ENCODE measurements at places on chromosomes 6 and 20.
A peak's percentile ranks its signal among the peaks of the same experiment; 100 is the strongest.

DNA sequence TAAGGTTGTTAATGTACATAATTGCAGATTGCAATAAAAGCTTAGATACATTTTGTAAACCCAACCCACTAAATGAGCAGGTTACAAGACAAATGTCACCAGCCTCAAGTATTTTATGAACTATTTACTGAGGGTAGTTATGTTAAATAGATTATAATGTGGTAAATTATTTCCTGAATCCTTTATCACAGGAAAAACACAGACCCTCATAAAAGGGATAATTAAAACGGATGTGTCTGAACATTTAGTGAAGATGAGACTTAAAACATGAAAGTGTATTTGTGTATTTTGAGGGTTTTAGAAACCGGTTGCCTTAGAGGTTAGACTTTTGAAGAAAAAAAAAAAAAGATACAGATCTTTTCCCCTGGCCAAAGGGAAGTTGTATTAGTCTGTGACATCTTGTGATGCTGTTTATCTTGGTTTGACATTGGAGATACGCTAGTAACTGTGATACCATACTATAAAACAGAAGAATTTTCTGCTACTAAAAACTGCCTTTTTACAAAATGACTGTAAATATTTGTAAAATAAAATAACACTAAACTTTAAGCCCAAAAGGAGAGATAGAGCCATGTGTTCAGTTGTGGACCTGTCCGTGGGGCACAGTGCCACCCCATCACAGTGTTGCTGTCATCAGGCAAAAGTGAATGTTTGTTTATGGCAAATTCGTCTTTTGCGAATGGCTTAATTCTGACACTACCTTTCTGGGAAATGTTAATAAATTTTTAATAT is 9.7 kb downstream of the DYNLT1 start:
- no peak for DNase-seq

GRCh38 chr6:125639466-125640020 is 109.9 kb upstream of the HEY2 start:
- no peak for DNase-seq

DNA sequence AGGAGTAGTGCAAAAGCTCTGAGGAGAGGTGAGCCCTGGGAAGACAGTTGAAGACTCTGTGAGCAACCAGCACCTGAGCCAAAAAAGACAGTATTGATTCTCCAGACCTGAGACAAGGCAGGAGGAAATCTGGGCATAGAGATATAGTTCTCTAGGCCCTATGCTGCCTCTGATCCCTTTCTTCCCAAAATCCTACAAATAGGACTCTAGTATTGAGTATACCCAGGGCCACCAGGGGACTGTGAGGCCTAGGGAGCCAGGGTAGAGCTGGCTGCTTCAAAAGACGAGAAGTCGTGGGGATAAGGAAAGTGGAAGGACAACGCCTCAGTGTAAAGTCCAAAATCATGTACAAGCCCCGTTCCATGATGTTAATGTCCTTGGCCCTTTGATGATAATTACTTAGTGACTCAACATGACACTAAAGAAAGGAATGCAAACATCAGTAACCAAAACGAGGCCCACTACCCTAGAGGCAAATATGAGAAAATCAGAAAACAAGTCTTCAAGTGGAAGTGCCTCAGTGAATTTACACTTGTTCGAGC is 197.3 kb upstream of the PROKR2 start:
- DNase-seq = no peak

DNA sequence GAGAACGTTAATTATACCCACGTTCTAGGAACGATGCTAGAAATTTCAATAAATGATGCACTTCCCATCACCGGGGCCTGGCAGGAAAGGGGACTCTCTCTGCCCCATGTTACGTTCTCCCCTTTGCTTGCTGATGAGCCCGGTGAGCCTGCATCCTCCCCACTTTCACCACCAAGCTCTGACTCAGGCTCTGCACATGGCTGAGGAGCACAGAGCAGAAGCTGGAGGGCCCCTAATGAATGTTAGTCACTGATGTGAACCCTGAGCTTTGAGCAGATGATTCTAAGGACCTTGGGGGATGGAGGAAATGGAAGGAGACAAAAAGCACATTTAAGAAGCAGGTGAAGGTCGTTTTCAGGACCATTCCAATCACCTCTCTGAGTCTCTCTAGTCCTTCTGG is 468.2 kb upstream of the ARID1B start:
- no peak for DNase-seq

DNA sequence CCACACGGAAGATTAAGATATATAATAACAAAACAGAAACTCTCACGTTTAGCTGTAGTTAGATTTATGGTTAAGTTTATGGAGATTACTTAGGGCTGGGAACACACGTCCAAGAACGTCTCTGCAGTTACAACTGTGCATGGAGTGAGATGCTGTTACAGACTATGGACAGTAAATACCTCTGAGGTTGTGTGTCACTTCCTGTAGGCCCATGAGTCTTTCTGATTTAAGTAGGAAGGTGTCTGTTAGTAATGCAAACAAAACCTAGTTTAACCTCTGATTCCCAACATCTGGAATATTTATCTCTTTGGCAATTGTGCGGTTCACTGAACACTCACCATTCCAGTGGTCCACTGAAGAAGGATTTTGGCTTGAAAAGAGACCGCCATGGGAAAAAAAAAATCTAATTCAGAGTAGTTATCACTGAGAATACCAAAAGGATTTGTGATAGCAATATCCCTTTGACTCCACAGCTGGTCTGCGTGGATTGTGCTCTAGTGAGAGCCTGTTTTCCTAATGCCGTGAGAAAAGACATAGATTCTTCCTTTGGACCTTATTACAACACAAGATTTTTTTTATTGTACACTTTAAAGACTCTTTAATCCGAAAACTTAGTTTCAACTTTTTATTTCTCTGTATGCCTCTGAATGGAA is 478.2 kb upstream of the CITED2 start:
- DNase-seq = no peak

DNA sequence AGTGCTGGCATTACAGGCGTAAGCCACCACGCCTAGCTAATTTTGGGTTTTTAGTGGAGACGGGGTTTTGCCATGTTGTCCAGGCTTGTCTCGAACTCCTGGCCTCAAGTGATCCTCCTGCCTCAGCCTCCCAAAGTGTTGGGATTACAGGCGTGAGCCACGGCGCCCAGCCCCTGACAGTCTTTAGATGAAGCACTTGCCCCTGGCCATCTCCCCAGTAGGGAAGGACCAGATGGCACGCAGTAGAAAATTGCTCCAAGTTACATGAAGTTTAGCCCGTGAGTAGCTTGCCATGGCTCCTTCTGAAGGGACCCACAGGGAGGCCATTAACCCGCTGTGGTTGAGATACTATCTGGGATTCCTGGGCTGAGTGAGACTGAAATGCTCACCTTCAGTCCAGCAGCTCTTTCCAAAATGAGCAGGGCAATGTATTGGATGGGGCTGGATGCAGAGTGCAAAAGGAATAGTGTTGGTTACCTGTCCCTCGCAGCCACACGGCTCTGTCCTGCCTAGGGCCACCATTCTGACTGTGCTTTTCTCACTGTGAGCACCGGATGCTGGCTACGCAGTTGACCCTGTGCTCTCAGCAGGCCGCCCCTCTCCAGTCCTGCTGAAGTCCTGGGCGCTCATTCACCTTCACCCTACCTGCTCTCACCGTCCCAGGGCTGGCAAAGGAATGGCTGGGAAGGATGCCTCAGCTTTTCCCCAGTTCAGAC is 66.9 kb downstream of the EFCAB8 start:
- no peak for DNase-seq

GRCh38 chr6:31128093-31128676 is 7.9 kb upstream of the CDSN start:
- DNase-seq = no peak

- no peak for DNase-seq
Measured at GRCh38 chr20:58971429-58971828, 9.6 kb upstream of the NELFCD start.

DNA sequence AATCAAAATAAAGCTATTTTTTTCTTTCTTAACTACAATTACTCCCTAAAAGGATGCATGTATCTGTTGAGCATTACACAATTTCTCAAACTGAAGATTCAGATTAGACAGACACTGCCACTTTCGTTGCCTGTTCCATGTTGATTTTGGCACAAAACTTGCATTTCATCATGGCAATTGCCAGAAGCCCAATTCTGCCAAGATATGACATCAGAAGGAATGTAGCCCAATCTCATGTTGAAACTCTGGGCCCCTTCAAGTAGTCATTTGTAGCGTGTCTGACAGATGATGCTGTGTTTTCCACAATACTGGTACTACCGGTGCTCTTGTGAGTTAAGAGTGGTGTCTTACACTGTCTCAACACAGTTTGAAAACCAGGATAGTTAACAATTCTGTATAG is 705.4 kb downstream of the PTPRT start:
- no peak for DNase-seq

- DNase-seq = no peak
Measured at GRCh38 chr20:50759678-50760077, 28.3 kb downstream of the PARD6B start.

DNA sequence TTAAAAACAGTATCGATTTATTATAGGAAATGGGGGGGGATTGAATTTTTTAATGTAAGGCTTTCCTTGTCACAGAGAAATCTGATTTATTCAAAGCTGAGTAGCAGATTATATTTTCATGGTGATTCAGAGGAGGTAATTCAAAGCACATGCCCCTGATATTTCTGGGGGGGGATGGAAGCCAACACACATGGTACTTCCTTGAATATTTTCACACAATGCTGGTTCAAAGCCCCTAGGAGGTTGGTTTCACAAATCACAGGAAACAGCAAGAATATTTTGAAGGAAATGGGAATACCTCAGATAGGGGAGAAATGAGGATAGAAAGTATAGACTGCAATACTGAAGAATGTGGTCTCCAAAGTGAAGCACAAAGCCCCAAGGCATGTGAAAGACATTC is 98.8 kb downstream of the RTN4IP1 start:
- no peak for DNase-seq

DNA sequence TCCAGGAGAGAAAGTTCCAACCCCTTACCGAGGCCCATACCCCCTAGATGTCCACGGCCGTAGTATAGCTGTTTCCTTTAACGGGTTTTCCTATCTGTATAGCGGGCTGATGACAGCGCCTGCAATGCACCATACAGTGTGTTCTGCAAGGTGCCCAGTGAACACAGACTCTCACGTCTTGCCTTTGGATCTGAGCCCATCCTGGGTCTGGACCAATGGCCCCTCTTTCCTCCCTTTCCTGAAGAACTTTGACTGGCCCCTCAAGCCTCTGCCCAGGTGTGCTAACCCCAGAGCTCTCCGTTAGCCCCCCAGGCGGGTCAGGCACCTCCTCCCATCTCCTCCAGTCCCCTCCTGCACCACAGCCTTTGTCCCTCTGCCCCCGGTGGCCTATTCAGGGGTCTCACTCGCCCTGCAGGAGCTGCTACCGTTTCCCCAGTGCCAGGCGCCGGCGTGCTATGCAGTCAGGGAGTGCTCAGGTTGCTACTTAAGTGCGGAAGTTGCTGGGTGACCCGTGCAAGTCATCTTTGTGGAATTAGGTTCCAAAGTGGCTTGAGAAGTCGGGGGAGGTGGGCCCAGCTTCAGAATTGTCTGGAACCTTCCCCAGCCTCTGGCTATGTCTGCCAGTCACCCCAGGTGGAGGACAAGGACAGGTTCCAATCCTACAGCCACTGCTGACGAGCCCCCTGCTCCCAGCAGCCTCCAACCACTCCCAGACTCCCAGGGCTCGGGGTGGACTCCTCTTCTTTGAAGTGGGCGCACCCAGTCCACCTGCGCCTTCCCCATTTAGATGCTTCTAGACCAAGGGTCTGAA is 35.0 kb upstream of the ZBP1 start:
- DNase-seq = no peak

DNA sequence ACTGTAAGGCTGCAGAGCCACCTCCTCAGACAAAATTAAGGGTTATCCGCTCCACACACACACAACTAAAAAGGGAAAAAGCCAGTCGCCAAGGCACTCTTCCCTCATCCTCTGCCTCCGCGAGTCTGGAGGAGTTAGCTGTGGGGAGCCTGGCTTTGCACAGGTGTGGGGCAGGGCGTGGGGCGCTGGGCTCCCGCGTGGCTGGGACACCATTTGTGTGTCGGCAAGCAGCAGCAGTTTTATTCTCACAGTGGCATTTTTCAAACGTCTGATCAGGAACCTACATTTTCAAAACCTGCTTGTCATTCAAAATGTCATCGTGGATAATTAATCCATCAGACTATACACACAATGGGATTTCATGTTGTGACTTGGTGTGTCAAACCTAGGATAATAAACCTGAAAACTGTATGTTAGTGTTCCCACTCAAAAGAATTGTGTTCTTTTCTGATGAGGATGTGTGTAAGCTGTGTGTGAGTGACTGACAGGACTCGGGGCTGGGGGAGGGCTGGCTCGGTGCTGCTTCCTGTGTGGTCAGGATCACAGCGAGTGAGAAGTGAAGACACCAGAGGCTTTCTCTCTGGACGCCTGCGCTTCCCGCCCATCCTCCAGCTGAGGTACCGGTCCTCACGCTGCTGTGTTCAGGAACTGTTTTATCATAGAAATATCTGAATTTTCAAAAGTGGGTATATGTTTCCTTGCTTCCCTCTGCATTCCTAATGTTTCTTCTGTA is 83.1 kb downstream of the IRF4 start:
- DNase-seq = no peak

DNA sequence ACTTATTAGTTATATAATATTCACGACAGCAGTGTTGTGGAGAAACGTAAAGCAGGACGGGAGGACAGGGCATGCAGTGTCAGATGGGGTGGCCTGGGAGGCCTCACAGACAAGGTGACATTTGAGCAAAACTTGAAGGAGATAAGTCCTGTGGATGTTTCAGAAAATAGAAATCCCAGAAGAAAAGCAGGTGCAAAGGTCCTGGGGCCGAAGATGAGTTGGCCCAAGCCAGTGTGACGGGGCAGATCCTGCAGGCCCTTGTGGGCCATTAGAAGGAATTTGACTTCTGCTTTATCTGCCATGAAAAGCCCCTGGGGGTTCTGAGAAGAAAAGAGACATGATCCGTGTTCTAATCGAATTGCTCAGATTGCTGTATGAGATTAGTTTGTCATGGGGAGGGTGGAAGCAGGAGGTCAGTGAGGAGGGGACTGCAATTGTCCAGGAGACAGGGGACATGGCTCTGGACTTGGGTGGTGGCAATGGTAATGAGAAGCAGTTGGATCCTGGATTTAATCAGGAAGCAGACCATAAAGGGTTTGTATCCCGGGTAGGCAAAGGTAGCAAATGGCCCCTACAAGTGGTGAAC is 437.4 kb upstream of the SULF2 start:
- no peak for DNase-seq

- DNase-seq = no peak
Measured at GRCh38 chr20:45049904-45050471, 50.9 kb downstream of the KCNS1 start.

- no peak for DNase-seq
Measured at GRCh38 chr6:157967020-157967419, 14.6 kb upstream of the SYNJ2 start.

GRCh38 chr6:20866935-20867703 is 332.9 kb downstream of the CDKAL1 start:
- no peak for DNase-seq

GRCh38 chr6:35489995-35490791 is 6.7 kb downstream of the TEAD3 start:
- peak; percentile 58 for DNase-seq
